ENCODE measurements at places on chromosomes 11 and 22. TPM values are rescaled to one million over a fixed set of nuclear protein-coding genes. Genes with fewer than 3 reads are reported as not detected.
A peak's percentile ranks its signal among the peaks of the same experiment; 100 is the strongest.

GRCh38 chr11:27158456-27159334, 118.1 kb downstream of the BBOX1 start:
- H3K27ac ChIP-seq: no peak overlapping the region
- no peak overlapping the region for H3K4me3 ChIP-seq
- DNase-seq: no peak
- H3K27me3 ChIP-seq: no peaks in the 10 kb centered on the region

DNA sequence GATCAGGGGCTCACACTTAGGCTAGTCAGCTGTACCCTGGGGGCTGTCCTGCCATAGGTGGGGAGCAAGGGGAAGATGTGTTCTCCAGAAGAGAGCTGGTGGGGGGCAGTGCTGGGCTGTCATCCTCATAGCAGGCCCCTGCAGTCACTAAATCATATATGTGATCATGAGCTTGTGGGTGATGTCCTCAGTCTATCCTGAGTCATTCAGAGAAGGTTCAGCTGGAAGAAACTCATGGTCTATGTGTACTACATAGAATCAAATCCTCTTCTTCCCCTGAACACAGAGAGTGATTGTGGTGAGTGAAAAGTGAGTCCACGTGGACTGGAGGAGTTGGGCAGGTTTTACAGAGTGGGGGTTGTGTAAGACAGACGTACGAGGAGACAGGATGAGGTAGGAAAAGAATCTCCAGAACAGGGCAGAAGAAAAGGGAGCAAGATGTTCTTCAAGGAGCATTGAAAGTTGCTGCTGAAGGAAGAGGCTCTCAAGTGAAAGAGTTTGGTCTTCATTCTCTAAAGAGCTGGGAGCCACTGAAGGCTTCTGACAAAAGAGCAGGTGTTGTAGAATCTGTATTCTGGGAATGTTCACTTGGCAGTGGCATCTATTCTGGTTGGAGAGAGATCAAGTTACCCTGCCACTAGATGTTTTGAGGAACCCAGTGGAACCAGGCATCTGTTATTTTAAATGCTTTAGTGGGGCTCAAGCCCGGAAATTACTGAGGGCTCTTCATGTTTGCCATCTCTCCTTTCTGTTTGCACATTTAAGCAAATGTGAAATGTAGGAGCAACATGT, 68.9 kb downstream of the C22orf31 start:
- H3K27ac ChIP-seq: no peak overlapping the region
- no peak overlapping the region for H3K4me3 ChIP-seq
- no peak for DNase-seq
- H3K27me3 ChIP-seq: no peaks in the 10 kb centered on the region
- no peaks in the 10 kb centered on the region for H3K4me1 ChIP-seq

DNA sequence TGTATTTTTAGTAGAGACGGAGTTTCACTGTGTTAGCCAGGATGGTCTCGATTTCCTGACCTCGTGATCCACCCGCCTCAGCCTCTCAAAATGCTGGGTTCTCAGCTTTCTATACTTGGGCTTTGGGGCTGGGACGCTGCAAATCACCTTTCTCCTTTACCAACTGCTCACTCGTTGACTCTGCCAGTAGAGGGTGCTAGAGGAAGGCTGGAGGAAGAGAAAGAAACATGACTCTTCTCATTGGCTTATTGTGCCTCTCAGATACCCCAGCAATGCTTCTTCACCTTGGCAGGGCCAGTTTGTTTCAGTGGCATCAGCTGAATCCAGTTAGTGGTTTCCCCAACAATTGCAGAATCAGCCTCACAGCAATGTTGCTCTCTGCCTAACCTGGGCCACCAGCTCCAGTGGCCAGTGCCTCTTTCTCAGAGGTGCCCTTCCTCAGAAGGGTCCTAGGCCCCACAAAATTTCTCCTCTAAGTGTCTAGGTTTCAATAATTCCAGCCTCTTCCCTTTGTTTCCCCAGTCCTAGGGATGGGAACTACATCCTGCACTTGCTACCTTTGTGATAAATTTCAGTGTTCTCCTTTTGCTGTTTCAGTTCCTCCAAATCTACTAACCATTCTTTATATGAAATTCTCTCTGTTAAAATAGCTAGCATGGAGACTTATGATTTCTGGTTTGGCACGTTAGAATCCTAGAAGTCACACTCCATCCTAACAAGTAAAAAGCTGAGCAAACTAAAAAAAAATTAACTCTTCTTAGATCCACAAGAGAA, 71.5 kb upstream of the VSTM5 start:
- no peaks in the 10 kb centered on the region for H3K27me3 ChIP-seq
- DNase-seq: peak; percentile 24
- no peak overlapping the region for H3K27ac ChIP-seq
- H3K4me1 ChIP-seq: no peaks in the 10 kb centered on the region

GRCh38 chr11:9691865-9692264, 28.0 kb downstream of the SWAP70 start:
- no peak overlapping the region for H3K4me3 ChIP-seq
- H3K27me3 ChIP-seq: no peaks in the 10 kb centered on the region
- no peak overlapping the region for H3K27ac ChIP-seq
- DNase-seq: no peak
- H3K4me1 ChIP-seq: no peaks in the 10 kb centered on the region

GRCh38 chr11:31233425-31233824, 136.1 kb downstream of the DCDC1 start:
- no peaks in the 10 kb centered on the region for H3K4me1 ChIP-seq
- no peak overlapping the region for H3K4me3 ChIP-seq
- H3K27ac ChIP-seq: no peak overlapping the region
- no peaks in the 10 kb centered on the region for H3K36me3 ChIP-seq
- DNase-seq: no peak

GRCh38 chr11:111077530-111078322, 167.8 kb upstream of the POU2AF2 start:
- no peaks in the 10 kb centered on the region for H3K27me3 ChIP-seq
- H3K4me3 ChIP-seq: no peak overlapping the region
- H3K36me3 ChIP-seq: no peaks in the 10 kb centered on the region
- no peak for DNase-seq
- no peaks in the 10 kb centered on the region for H3K4me1 ChIP-seq

DNA sequence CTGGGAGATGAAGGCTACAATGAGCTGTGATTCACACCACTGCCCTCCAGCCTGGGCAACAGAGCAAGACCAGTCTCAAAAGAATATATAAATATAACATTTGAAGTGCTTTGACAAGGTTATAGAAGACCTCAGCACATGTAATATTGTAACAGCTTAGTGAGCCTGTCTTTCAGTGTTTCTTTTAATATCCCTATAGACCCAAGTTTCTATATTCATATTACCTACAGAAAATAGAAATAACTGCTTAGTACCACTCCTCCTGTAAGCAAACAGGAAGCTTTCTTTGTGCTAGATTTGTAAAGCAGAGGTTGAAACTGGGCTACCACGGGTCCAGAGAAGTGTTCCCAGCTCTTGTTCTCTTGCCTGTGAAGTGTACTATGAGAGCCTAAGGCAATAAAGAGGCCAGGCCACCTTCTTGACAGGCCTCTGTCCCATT, 68.2 kb downstream of the PPP2R1B start:
- no peaks in the 10 kb centered on the region for H3K4me1 ChIP-seq
- no peak overlapping the region for H3K27ac ChIP-seq
- H3K36me3 ChIP-seq: no peaks in the 10 kb centered on the region

DNA sequence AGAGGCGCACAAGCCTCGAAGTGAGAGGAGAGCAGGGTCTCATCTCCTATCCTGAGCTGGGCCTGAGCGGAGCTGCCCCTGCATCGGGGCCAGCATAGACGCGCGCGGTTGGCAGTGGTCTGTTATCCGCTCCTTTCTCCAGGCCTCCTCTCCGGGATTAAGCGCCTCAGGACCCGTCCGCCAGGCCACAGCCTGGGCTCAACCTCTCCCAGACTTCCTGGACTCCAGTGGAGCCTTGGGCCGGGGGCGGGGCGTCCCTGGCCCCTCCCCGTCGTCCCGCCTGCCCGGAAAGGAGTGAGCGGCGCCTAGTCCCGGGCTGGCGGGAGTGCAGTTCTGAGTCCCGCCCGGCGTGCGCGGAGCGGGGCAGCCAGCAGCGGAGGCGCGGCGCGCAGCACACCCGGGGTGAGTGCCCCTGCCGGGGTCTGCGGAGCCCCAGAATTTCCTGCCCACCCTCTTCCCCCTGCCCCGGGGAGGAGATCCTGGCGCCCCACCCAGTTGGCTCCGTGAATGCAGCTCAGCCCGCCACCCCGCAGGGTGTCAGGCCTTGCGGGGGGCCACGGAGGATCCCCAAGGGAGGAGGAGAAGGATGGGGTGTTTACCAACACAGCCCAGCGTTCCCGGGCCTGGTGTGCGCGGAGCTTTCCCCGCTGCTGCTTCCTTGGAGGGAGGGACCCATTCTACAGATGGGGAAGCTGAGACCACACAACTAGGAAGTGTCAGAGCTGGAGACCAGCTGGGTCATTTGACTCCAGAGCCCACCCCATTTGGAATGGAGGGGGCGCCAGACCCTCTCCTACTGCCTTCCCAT, at the start of gene TCIRG1:
TSS of gene TCIRG1 (plus strand) at position 308 of the 808 bp plus-strand sequence. CDS start 2,247 bp downstream, outside the sequence.
- DNase-seq: peak; percentile 28
- H3K4me1 ChIP-seq: peaks cover 20% of the 10 kb centered on the region
- no peaks in the 10 kb centered on the region for H3K27me3 ChIP-seq
- peak within 1 kb of the TSS; percentile 88 for H3K27ac ChIP-seq
- H3K4me3 ChIP-seq: peak within 1 kb of the TSS; percentile 84

The OR5P2 gene
- not detected for polyA plus RNA-seq

GRCh38 chr11:77202941-77203900, 75.2 kb downstream of the MYO7A start:
- DNase-seq: no peak
- H3K36me3 ChIP-seq: no peaks in the 10 kb centered on the region
- H3K27ac ChIP-seq: no peak overlapping the region
- H3K4me3 ChIP-seq: no peak overlapping the region
- no peaks in the 10 kb centered on the region for H3K27me3 ChIP-seq
- no peaks in the 10 kb centered on the region for H3K4me1 ChIP-seq

- H3K36me3 ChIP-seq: peaks cover 19% of the 10 kb centered on the region
- H3K27ac ChIP-seq: peak overlapping the region; percentile 35
- DNase-seq: no peak
- H3K27me3 ChIP-seq: no peaks in the 10 kb centered on the region
These were observed 3.1 kb upstream of the TMA7B start for GRCh38 chr22:39956932-39957664.

DNA sequence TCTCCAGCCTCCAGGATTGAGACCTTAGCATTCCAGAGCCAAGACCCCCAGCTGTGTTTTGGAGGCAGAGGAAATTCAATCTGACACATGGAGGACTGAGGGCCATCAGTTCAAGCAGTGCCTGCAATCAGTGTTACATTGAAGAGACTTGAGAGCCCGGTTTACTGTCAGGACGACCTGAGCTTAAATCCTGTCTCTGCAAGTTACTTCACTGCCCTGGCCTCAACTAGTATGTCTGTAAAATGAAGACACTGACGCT, 35.1 kb downstream of the TRIM29 start:
- DNase-seq: no peak
- H3K4me1 ChIP-seq: no peaks in the 10 kb centered on the region
- no peak overlapping the region for H3K4me3 ChIP-seq
- H3K27ac ChIP-seq: no peak overlapping the region
- no peaks in the 10 kb centered on the region for H3K27me3 ChIP-seq
- H3K36me3 ChIP-seq: no peaks in the 10 kb centered on the region

The OR8G5 gene
- not detected for polyA plus RNA-seq

The UPB1 gene
- polyA plus RNA-seq: 0.14 TPM

DNA sequence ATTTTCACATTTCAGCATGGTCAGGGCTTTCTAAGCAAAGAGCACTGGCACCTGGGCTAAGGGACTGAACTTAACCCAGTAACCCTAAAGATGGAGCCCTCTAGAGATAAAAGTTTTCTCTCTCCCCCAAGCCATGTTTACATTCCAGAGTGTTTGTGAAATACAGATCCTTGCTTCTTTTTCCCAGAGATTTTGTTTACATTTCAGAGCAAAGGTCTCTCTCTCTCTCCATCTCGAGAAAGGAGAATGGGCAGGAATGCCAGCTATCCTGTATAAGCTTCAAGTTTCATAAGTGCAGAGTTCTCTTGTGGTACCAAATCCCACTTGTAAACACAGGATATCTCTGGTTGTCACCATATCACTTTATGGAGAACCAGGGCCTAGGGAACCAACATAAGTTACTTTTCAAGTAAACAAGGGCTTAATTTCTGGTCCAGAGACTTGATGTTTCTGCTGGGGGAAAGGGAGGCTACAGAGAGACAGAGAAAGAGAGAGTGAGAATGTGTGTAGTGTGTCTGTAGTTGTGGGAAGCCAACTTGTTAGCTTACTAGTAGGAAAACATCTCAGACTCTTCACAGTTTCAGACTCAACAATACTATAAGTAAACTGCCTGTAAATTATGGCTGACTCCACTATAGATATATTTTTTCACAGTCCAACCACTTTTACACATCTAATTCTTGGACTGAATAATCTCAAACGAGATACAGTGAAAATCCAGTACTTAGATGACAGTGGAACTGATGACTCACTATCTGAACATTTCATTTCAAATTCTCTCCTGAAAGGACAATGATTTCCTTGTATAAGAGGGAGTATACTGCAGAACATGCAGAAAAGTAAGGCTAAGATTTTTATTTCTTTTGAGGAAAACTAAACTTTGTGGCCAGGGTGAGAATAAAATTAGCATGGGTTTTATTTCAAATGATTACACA, 76.2 kb downstream of the ARHGAP32 start:
- H3K4me1 ChIP-seq: no peaks in the 10 kb centered on the region
- H3K27ac ChIP-seq: no peak overlapping the region
- no peak overlapping the region for H3K4me3 ChIP-seq
- no peaks in the 10 kb centered on the region for H3K36me3 ChIP-seq
- no peak for DNase-seq

The BEST1 gene
- 0.83 TPM for polyA plus RNA-seq

The CFAP300 gene
- polyA plus RNA-seq: not detected

DNA sequence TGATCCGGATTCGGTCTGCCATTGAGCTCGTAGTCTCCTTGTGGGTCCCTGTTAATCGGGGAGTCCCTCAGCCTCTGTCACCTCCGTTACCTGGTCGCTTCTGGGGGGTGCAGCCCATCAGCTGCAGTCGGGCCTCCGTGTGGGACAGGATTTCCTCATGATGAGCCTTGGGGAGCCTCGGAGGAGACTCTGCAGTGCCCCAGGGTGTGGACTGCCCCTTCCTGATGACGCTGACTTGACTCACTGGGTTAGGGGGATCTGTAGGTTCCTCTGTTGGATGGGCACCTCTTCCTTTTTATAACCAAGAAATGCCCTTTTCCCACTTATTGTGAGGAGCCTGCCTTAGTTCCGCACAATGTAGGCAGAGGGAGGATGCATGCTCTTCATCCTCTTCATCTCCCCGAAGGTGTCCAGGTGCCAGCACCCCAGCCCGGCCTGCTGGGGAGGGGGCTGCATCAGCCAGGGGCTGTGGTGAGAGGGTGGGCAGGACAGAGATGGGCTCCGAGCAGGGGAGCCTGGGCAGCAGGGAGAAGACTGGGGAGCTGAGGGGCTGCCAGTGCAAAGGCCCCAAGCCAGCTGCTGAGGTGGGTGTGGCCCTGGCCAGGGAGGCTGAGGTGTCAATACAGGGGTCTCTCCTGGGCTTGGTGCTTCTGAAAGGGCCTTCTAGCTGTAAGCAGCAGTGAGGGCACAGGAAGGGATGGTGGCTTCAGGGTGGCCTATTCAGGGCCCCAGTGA, 13.5 kb upstream of the TTLL8 start:
- no peaks in the 10 kb centered on the region for H3K36me3 ChIP-seq
- no peak for DNase-seq
- no peak overlapping the region for H3K27ac ChIP-seq
- H3K4me3 ChIP-seq: no peak overlapping the region
- H3K4me1 ChIP-seq: no peaks in the 10 kb centered on the region

GRCh38 chr22:26887456-26887855, 230.1 kb downstream of the MIAT start:
- H3K27me3 ChIP-seq: no peaks in the 10 kb centered on the region
- no peaks in the 10 kb centered on the region for H3K36me3 ChIP-seq
- H3K4me1 ChIP-seq: no peaks in the 10 kb centered on the region
- H3K27ac ChIP-seq: no peak overlapping the region
- no peak overlapping the region for H3K4me3 ChIP-seq

GRCh38 chr11:102307727-102308038, 9.6 kb upstream of the BIRC3 start:
- peaks cover 67% of the 10 kb centered on the region for H3K4me1 ChIP-seq
- no peak overlapping the region for H3K27ac ChIP-seq
- H3K27me3 ChIP-seq: no peaks in the 10 kb centered on the region
- no peak for DNase-seq
- H3K4me3 ChIP-seq: no peak overlapping the region

The MIOX gene
- not detected for polyA plus RNA-seq
